ENCODE measurements at places on chromosomes 5 and 9.
A peak's percentile ranks its signal among the peaks of the same experiment; 100 is the strongest.

- DNase-seq, result no peak
Measured at GRCh38 chr5:126949475-126949874, 80.9 kb downstream of the MARCHF3 start.

DNA sequence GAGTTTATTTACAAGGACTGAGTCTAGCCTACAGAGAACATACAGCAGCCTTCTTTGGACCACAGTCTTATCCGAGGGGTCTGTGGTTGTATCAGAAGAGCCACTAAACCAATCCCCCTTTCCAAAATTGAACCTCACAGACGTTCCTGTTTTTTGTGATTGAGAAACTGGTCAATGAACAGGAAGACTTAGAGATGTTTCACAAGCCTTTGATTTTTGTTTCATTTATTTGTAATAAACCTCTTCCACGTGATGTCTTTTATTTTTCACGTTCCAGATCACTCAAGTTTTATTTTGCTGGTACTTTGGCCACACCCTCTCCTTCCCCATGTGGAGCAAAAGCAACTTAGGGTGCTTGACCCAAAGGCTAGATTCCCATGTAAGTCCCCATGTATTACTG lies 16.1 kb downstream of the CCT5 start:
- DNase-seq, result no peak

DNA sequence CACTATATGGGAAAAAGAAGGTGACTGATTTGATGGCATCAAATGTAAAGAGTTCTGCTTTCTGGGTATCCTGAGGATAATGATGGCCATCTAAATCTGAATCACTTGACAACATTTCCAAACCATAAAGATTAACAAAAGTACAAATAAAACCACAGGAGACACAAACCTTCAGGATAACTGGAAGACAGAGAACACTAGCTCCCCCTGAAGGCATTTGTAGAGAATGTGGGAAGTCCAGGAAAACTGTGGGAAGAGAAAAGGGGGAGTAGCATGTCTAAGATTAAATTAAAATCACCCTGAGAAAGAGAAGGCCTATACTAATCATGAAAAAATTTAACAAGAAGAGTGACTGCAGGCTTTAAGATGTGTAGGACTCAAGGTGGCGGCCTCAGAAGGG lies 116.2 kb downstream of the PRELID2 start:
- no peak for DNase-seq

- no peak for DNase-seq
Measured at GRCh38 chr5:165327631-165328030, 1822.2 kb downstream of the MAT2B start.

GRCh38 chr9:23541976-23542375 lies 284.1 kb downstream of the ELAVL2 start:
- no peak for DNase-seq

GRCh38 chr5:121029536-121030245 lies 565.6 kb downstream of the PRR16 start:
- DNase-seq, result no peak

- DNase-seq, result no peak
Measured at GRCh38 chr9:109962215-109962614, 182.2 kb downstream of the PALM2AKAP2 start.

- no peak for DNase-seq
Measured at GRCh38 chr9:137899551-137900360, 22.2 kb downstream of the CACNA1B start.

GRCh38 chr5:99694884-99695283 lies 766.1 kb upstream of the CHD1 start:
- DNase-seq, result no peak

- DNase-seq, result no peak
Measured at GRCh38 chr9:96567203-96567700, 52.4 kb downstream of the CDC14B start.

GRCh38 chr9:111783857-111784256 lies 10.9 kb downstream of the SHOC1 start:
- no peak for DNase-seq

DNA sequence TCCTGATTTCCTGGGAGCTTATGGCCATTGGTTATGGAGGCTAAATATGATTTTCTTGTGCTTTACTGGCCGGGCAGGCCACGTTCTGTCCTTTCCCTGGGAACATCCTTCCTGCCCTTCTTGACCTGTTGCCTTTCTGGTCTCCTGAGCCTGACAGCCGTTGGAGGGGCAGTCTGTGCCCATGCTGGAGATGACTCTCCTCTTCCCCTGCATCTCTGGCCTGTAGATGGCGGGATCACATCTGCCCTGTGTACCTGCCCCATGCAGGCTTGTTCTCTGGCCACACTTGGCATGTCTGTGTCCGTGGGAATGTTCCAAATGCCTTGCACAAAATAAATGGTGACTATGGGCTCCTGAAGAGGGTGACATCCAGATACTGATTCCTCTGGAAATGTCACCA lies 253.1 kb upstream of the IRX4 start:
- DNase-seq, result no peak

DNA sequence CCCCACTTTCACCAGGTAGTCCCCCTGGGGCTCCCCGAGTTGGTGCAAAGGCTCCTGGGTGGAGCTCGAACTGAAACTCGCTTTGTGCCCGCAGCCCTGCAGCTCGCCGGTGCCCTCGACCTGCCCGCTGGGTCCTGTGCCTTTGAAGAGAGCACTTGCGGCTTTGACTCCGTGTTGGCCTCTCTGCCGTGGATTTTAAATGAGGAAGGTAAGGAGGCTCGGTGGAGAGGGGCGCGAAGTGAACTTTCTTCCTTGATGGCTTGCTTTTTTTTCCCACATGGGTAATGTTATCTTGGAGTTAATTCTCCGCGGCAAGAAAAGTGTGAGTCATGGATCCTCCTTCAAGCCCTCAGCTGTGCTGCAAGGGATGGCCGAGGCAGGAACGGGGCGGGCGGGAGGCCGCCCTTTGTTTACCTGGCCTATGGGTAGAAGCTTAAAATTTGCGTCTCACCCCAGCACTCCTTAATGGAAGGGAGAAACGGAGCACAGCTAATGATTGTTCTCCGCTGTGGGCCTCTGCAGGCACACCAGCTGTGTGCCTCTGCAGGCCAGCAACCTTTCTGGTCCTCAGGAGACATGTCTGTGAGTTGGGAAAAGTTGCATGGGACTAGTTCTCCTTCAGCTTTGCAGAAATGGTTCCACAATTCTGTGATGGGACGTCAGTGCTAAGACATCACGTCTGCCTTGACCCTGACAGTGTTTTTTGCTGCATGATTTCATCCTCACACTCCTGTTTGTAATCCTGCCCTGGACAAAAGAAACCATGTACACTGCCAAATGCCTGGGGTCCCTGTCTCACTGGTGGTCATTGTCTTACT lies 1.1 kb downstream of the MAMDC2 start:
- DNase-seq, result peak; percentile 27

- peak; percentile 6 for DNase-seq
Measured at GRCh38 chr9:8188723-8189407, 389.3 kb upstream of the DMAC1 start.

GRCh38 chr5:142828797-142829535 lies 58.8 kb downstream of the ARHGAP26 start:
- DNase-seq, result no peak

GRCh38 chr9:137240318-137240840 lies 708 bp upstream of the TUBB4B start:
- peak; percentile 85 for DNase-seq

DNA sequence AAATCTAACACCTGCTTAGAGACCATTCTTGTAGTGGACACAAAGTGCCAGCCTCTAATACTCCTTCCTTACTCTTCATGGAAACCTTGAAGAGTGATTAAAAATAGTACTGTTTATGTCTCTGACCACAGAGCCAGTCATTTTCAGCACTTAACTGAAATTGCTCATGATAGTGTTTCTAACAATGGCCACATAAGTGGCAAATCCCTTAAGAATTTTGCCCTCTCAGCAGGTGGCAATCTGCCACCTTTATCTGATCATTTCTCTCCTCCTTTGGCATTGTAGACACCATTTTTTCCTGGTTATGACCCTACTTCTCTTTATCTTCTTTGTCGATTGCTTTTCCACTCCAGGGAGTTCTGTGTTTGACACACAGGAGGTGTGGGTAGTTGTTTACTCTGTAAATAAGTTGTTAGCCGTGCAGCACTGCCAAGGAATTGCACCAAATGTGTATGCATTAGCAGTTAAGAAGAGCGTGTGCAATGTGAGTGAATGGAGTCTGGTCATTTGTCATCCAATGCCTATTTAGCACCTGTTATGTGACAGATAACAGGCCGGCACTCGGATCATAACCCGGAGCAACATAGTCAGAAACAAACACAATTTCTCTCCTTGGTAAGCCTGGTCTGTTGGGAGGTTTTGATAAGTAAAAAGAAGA lies 36.8 kb upstream of the STARD4 start:
- peak; percentile 55 for DNase-seq

GRCh38 chr9:121357011-121357410 lies 13.0 kb downstream of the STOM start:
- no peak for DNase-seq

GRCh38 chr9:33649463-33649862 lies 125.4 kb downstream of the ANKRD18B start:
- DNase-seq, result no peak

- DNase-seq, result no peak
Measured at GRCh38 chr5:19496056-19496455, 491.9 kb downstream of the CDH18 start.

- DNase-seq, result no peak
Measured at GRCh38 chr9:76564297-76564696, 105.3 kb downstream of the GCNT1 start.

GRCh38 chr5:133992429-133993155 lies 12.2 kb downstream of the VDAC1 start:
- no peak for DNase-seq

GRCh38 chr5:76292620-76293322 lies 110.3 kb upstream of the IQGAP2 start:
- no peak for DNase-seq

- no peak for DNase-seq
Measured at GRCh38 chr9:88179062-88179521, 40.8 kb upstream of the SPATA31C2 start.

DNA sequence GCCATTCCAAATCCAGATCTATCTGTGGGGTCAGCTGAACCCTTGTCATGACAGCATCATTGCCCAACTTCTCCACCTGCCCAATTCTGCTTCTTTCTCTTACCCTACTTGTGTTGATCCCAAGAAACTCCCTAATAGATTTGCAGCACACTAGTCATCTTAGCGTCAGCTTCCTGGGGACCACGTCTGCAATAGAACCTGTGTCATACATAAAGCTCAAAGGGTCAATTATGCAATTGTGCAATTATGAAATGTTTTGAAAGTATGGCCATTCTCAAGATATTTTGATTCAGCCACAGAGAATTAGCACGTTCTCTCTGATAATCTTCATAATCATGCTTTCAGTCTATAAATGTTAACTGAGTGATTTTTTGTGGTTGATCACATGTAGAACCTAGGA lies 87.4 kb upstream of the PAPPA start:
- DNase-seq, result no peak

DNA sequence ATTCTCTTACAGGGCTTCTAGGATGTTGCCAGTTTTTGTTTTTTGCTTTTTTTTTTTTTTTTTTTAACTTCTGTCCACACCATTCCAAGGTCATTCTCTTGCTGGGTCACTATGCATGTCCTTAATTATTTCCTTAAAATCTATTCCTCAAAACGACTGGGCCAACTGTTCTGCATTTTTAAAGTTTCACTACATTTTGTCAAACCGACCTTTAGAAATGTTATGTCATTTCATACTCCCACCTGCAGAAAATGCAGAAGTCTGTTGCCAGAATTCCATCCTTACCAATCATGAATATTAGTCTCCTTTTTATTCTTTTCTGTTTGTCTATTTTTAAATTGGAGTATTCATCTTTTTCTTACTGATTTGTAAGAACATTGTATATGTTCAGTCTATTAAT lies 295.5 kb downstream of the ZSWIM6 start:
- no peak for DNase-seq

GRCh38 chr5:157168286-157168685 lies 2.2 kb upstream of the GARIN3 start:
- no peak for DNase-seq

- DNase-seq, result peak; percentile 54
Measured at GRCh38 chr9:109918339-109919163, 138.6 kb downstream of the PALM2AKAP2 start.

- DNase-seq, result peak; percentile 77
Measured at GRCh38 chr5:102796009-102796408, 40.9 kb downstream of the PAM start.

DNA sequence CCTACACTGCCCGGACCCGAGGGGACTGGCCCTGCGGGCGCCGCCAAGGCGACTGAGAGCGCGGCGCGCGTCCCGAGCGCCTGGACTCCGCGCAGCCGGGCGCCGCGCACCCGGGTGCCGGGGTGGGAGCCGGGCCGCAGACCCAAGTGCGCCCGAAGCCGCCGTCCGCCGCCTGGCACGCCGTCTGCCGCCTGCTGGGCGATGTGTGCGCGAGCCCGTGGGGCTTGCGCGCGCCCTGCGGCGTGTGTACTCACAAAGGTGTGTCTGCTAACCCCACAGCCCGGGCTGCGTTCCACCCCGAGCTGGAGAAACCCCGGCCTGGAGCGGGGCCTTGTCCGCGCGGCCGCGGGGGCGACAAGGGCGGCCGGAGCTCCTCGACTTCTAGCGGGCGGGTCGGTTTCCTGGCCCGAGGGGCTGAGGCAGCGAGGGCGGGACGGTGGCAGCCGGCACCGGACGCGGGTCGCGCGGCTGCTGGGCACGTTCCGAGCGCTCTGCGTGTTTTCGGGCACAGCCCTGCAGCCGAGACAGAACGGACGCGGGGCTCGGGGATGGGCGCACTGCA lies 1.1 kb upstream of the ZSWIM6 start:
- DNase-seq, result peak; percentile 64

- no peak for DNase-seq
Measured at GRCh38 chr5:74476046-74476818, 164.3 kb downstream of the ENC1 start.

GRCh38 chr5:39523821-39524220 lies 99.0 kb upstream of the DAB2 start:
- DNase-seq, result no peak

GRCh38 chr5:157478726-157479125 lies 18.7 kb downstream of the NIPAL4 start:
- DNase-seq, result no peak

DNA sequence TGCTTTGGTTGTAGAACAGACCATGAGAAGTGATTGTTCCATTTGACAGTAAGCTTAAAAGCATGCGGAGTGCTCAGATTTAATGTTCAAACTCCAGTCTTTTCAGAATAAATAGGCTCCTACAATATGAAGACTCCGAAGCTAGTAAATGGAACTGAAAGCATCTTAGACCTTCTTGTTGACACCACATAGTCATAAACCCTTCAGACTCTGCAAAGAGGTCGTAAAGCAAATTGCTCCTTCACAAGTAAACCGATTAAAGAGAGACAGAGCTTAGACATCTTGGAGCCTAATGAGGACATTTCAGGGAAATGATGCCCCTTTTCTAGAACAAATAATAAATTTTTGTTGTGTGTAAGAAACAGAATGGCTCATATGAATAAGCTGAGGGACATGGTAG lies 511.0 kb upstream of the RIOK2 start:
- DNase-seq, result no peak
